ENCODE measurements at places on chromosomes 6 and 20. TPM values are rescaled to one million over a fixed set of nuclear protein-coding genes. Genes with fewer than 3 reads are reported as not detected.

Gene LIN28B
- not detected for polyA plus RNA-seq

Gene SLC17A3
- polyA plus RNA-seq = 0.35 TPM

Gene HAO1
- not detected for polyA plus RNA-seq

DNA sequence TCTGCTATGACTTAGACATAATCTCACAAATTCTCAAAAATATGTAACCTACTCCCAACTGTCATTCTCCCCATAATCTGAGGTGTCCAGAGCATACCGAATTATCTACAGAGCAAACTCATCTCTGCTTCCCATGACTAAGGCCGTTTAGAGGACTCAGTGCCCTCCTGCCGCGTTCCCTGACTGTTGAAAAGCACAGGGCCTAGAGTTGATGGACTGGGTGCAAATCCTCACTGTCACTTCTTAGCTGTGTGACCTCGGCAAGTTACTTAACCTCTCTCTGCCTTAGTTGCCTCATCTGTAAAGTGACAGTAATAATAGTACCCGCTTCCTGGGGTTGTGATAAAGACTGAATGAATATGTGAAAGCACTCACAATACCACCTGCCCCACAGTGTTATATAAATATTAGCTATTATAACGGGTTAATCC, 4.7 kb upstream of the TUBB2A start:
- no peak for DNase-seq

GRCh38 chr6:45075246-45075645, 252.9 kb upstream of the RUNX2 start:
- DNase-seq = no peak

DNA sequence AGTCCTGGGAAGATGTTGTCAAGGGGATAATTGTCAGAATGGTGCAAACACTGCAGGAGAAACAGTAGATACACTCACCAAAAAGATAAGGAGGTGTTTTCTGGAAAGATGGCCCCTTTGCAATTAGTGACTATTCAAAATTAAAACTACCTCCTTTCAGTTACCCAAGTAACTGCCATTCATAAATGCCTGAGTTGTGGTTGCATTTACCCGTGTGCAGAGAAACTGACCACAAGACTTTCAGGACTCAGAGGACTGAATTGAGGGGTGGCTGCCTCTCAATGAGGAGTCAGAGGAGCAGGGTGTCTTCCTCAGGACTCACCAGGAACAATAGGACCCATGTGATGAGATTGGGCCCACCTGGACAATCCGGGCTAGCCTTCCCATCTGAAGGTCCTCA, 39.0 kb downstream of the GCM1 start:
- no peak for DNase-seq

DNA sequence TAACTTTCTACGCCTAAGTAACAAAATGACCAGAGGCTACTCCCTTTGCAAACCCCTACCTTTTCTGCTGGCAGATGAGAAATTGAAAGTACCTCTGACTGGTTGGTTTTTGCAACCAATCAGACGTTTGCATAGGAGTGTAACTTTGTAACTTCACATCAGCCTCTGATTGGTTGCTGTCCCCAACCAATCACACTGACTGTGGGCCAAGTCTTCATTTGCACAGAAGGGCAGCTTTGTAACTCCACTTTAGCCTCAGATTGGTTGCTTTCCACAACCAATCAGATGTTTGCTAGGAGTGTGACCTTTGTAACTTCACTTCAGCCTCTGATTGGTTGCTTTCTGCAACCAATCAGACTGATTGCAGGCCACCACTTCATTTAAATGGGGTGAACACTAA, 89.1 kb downstream of the ME1 start:
- no peak for DNase-seq

- no peak for DNase-seq
Measured at GRCh38 chr6:156190270-156190669, 586.9 kb upstream of the ARID1B start.
